ENCODE measurements at places on chromosomes 12 and 14. TPM values are rescaled to one million over a fixed set of nuclear protein-coding genes. Genes with fewer than 3 reads are reported as not detected.

The CYP27B1 gene
- not detected for total RNA-seq

The DBX2 gene
- not detected for total RNA-seq

The CCDC60 gene
- not detected for total RNA-seq

The PCED1B gene
- total RNA-seq = 1.8 TPM

The SMCO2 gene
- total RNA-seq = not detected

The NAV3 gene
- total RNA-seq = 29.2 TPM

The CMKLR1 gene
- total RNA-seq = 0.32 TPM

The KNTC1 gene
- total RNA-seq = 5.2 TPM

The ATP23 gene
- 7.9 TPM for total RNA-seq

The FOXA1 gene
- total RNA-seq = not detected

The GPR84 gene
- total RNA-seq = not detected

The RESF1 gene
- total RNA-seq = 57.5 TPM

The TRIM9 gene
- total RNA-seq = 2.7 TPM

The CACNA1C gene
- 0.16 TPM for total RNA-seq

The KRT80 gene
- total RNA-seq = not detected

The AKAP3 gene
- 0.18 TPM for total RNA-seq

The AGAP2 gene
- 0.32 TPM for total RNA-seq

The CD69 gene
- total RNA-seq = not detected

The DPPA3 gene
- not detected for total RNA-seq

The ACOT6 gene
- not detected for total RNA-seq

The KIF26A gene
- 0.32 TPM for total RNA-seq

The RDH16 gene
- total RNA-seq = not detected

The ARHGEF40 gene
- 38.1 TPM for total RNA-seq

The ADCY6 gene
- 17.5 TPM for total RNA-seq

The ACRBP gene
- not detected for total RNA-seq

The SERPINA12 gene
- total RNA-seq = not detected

The LGR5 gene
- total RNA-seq = 0.16 TPM

The MUCL1 gene
- not detected for total RNA-seq

The OAS2 gene
- 4.0 TPM for total RNA-seq

All from cardiac atrium fibroblast (primary cell).